Uterus (tissue), 4 donors: ENCODE measurements at places on chromosomes 5 and 9. TPM values are rescaled to one million over a fixed set of nuclear protein-coding genes. Genes with fewer than 3 reads are reported as not detected.

DNA sequence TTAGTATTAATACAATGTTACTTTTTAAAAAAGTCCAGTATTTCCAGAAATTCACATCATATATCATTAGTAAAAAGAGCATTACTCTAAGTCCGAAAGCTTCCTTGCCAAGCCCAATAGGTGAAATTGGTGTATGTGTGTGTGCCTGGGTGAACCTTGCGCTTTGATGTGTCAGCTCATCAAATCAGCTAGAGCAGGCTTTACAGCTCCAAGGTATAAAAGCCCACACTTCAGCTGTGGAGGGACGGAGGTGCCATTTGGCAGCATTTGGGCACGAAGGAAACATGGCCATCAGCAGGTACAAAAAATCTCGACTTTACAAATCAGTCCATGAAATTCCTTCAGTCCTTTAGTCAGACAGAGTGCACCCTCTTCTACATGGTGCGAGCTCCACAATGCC is 76.5 kb upstream of the IL7R start:
- no peak for DNase-seq

DNA sequence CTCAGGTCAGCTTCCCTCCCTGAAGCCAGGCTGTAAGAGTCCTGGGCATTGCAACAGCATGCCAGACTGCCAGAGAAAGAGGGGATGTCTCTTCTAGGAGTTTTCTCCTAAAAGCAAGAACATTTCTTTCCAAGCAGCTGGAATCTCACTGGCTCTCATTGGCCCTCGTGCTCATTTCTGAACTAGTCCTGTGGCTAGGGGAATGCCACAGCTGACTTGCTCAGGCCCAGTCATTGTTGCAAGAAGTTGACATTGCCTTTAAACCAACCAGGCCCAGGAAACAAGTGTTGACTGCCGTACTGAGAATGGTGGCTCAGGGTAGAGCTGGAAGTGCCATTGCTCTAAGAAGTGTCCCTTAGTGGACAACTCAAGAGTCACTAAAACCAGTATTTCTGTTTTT is 15.0 kb upstream of the CEP120 start:
- DNase-seq, result no peak

GRCh38 chr5:165526357-165526756 is 2020.9 kb downstream of the MAT2B start:
- DNase-seq, result no peak

DNA sequence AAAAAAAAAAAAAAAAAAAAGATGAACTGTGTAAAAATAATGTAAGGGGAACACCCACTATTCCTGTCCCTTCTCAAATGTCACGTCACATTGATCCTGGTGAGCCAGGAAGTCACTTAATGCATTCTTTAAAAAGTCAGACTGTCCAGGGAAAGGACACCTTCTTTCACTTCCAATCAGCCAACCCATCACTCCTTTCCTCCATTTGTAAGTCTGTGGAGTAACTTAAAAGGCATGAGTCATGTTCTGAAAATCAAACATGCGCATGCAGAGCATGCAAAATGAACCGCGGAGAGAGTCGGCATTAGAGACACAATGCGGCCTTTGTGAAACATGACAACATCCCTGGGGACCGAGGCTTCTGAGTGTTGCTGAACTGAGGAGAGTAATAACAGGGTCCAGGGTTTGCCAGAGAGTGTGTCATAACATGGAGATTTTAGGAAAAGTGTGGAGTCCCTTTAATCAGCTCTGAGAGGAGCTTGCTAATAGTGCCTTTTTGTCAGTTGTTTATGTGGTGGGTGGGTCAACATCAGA is 77.6 kb upstream of the SEMA6A start:
- DNase-seq, result peak; percentile 19

DNA sequence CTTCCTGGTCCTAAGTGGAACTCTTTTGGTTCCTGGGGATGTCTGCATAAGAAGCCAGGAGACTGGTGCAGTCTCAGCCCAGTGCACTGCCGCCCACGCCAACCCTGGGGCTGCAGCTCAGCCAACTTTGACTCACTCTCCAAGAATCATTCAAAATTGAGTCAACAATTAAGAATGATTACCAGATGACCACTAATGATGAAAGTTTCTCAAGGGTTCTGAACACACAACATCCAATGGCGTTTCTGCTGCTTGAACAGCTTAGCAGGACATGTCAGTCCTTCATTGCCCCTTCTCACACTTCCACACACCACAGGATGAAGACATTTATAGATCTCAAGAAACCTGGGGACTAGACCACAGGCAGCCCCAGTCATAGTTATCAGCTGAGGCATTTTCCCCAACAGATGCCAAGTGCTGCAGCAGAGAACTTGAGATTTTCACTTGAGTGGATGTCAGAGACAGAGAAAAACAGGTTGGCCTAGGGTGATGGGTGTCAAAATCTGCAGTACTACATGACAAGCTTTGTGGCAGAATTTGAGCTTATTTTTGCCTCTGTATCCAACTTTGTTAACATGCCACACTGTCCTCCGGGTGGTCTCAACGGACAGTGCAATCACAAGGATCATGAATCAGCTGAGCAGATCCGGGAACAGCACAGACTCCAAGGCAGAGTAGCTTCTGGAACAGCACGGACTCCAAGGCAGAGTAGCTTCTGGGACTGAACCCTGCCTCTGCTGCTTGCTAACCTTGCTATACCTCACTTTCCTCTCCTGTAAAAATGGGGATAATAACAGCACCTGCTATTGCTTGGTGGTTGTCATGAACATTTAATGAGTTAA is 356.1 kb downstream of the SPOCK1 start:
- DNase-seq, result peak; percentile 43

GRCh38 chr9:2018162-2018643 is 3.1 kb downstream of the SMARCA2 start:
- no peak for DNase-seq

DNA sequence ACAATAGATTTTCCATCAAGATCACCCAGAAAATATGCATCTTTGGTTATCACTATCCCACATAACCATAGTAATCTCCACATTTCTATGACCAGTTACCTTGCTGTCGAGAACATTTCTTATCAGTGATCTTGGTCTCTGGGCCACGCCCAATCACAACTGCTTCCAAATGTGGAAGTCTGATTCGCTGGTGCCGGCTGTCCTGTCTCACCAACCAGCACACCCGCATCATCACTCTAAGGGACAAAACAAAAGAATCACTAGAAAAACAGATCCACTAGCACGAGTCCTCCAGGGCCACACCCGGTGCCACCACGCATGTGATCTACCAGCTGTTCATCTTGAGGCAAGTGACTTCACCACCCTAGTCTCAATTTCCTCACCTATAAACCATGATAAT is 11.8 kb downstream of the APTX start:
- no peak for DNase-seq

DNA sequence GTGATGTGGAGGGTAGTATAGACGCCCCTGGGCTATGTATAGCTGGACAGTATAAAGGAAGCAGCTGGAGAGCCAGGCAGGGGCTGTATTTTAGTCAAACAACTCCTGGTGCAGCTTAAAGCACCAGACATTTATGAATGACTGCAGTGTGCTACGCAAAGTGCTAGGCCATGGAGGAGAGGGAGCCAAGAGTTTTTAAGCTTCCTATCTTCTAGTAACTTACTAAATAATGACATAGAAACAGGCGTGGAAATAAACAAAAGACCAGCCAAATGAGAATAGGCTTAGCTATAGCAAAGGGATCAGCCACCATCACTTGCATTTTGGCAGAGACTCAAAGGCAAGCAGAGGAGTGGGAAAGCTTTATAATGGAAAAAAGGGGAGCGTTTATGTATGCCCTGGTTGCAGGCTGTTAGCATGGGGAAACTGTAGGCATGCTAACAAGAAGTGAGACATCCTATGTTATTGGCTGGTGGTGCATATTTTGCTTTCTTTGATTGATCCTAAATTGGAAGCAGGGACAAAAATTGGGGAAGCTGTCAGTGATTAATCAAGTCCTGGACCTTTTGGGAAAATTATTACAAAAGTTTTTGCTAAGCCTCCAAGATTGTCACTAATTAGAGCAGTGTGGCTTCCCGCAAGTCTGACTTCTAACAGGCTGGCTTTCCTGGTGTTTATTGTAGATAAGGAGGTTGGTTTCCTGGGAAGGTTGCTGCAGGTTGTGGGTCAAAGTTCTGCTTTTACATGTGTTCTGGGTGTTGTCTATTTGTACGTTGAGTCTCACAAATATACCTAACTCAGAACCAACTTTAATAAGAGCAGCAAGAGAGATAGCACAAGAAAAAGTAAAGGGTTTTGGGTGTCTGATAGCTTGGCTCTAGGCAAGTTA is 46.6 kb downstream of the RAB3C start:
- DNase-seq, result no peak

DNA sequence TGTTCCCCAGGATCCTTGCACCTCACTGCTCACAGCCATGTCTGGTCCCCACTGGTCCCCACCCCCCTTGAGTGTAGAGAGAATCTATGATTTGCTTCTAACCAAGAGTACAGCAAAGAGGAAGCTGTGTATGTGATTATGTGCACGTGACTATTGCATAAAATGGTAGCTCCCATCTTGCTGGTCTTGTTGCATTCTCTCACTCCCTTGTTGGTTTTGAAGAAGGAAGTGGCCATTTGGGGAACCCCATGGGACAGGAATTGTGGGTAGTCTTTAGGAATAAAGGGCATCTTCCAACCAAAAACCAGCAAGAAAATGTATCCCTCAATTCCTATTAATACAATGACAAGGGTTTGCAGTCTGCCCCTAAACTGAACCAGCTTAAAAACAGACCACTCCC is 5.2 kb upstream of the FCN2 start:
- DNase-seq, result no peak

- DNase-seq, result no peak
Measured at GRCh38 chr5:114727358-114727757, 365.5 kb downstream of the KCNN2 start.

DNA sequence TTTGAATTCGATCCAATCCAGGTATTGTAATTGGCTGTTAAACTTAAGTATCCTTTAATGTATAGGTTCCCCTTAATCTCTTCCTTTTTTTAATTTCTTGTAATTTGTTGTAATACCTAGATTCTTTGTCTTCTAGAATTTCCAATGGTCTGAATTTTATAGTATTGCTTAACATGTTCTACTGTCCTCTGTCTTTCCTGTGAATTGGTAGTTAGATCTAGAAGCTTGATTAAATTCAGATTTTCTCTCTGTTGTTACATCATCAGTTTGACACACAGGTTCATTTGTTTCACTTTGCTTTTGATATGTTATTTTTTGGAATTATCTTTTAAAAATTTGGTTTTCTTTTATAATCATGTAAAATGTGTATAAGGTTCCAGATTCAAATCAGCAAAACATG is 13.8 kb downstream of the ZCCHC7 start:
- no peak for DNase-seq

- DNase-seq, result no peak
Measured at GRCh38 chr9:80090317-80090716, 518.6 kb downstream of the TLE4 start.

- no peak for DNase-seq
Measured at GRCh38 chr5:110386782-110387181, 339.7 kb downstream of the TMEM232 start.

GRCh38 chr9:123350590-123351310 is 5.2 kb upstream of the CRB2 start:
- DNase-seq, result no peak

DNA sequence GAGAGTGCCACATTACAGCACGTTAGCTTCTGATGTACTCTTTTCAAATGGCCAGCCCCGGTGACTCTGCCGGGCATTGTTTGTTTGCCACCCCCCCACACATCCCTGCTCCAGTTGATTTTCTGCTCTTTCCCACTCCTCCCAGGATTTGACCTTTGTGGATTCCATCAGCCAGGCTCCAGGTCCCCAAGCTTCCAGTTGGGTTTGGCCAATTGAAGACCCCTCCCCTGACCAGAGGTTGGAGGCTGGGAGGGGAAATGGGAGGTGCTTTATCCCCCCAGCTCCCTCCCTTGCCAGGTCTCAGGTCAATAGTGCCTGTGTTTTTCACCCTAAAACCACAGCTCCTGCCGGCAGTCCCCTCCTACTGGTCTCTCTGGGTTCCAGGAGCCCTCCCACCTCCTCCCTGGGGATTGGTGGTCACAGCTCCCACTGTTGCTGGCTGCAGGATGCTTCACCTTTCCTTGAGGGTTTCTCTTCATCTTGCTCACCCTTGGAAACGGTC is 34.9 kb downstream of the IRF1 start:
- no peak for DNase-seq

DNA sequence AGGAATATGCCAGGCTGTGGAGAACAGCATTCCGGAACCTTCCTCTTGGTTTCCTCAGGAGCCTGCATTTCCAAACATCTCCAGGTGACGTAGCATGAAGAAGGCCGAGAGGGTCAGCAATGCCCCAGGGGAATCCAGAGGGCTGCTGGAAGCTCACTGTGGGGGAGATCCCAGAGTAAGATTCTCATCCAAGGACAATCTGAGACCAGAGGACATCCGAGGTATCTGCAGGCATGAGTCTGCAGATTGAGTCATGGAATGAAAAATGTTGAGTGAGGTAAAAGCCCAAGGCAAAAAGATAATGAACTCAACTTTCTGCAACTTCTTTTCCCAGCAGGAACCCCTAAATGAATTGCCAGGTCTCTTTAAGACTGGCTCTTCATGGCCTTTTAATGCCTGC is 73.5 kb downstream of the KIF4B start:
- DNase-seq, result no peak

DNA sequence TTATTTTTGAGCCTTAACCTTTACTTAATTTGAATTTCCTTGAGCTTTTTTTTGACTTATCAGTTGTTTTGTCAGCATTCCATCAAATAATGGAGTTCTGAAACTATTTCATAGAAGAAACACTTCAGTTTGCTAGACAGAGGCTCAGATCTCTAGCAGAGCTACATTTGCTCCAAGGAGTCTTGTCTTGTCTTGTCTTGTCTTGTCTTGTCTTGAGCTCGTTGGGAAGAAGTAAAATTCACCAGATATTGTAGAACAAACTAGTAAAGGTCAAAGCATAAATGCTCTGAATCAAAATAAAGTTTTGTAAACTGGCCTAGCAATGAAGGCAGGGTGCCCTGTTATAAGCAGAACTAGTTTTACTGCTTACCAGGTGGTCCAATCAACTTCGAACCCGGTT is 33.5 kb downstream of the RAB24 start:
- no peak for DNase-seq

DNA sequence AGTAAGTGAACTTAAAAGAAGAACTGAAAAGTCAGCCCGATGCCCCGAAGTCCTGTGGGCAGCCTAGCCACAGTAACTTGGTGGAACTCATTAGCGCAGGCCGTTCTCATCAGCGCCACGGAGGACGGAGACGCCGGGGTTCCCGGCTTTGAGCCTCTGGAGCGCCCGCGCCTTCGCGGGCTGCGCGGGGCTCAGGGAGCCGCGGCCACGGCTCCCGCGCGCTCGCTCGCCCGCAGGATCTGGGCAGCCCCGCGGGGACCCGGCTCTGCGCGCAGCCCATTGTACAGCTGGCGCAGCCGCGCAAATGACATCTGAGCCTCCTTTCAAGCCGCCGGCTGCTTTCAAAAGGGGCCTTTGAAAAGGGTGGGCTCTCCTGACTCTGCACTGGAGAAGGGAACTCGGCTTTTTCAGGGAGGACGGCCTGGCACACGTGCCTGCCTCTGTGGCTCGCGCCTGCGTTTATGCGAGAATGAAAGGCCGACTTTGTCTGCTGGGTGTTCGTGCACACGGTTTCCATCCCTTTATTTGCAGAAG is 40.7 kb downstream of the TLR4 start:
- DNase-seq, result no peak

GRCh38 chr9:126151031-126151685 is 175.5 kb upstream of the MVB12B start:
- no peak for DNase-seq

- DNase-seq, result peak; percentile 72
Measured at GRCh38 chr5:68287976-68288706, 72.6 kb downstream of the PIK3R1 start.

NTRK2 gene
- total RNA-seq, result 13.5 TPM

C9 gene
- not detected for total RNA-seq

DEPDC1B gene
- total RNA-seq, result not detected

NMUR2 gene
- total RNA-seq, result not detected

SCGB3A2 gene
- not detected for total RNA-seq

COL5A1 gene
- total RNA-seq, result 167 TPM

CDH6 gene
- total RNA-seq, result 23.4 TPM

HCN1 gene
- not detected for total RNA-seq

SOHLH1 gene
- total RNA-seq, result not detected
